ENCODE measurements at places on chromosomes 6 and 20. TPM values are rescaled to one million over a fixed set of nuclear protein-coding genes. Genes with fewer than 3 reads are reported as not detected.

- no peaks in the 10 kb centered on the region for H3K27me3 ChIP-seq
- no peak overlapping the region for H3K27ac ChIP-seq
- H3K36me3 ChIP-seq, result no peaks in the 10 kb centered on the region
- no peaks in the 10 kb centered on the region for H3K4me1 ChIP-seq
- no peak overlapping the region for H3K4me3 ChIP-seq
Observed at GRCh38 chr6:170388113-170388512, 81.6 kb downstream of the FAM120B start.

Gene GJA1
- not detected for total RNA-seq

- peaks cover 13% of the 10 kb centered on the region for H3K4me1 ChIP-seq
- H3K27me3 ChIP-seq, result no peaks in the 10 kb centered on the region
- peak overlapping the region; percentile 74 for H3K27ac ChIP-seq
- H3K36me3 ChIP-seq, result no peaks in the 10 kb centered on the region
- H3K4me3 ChIP-seq, result peak overlapping the region; percentile 69
Observed at GRCh38 chr6:26312501-26313397, 52.2 kb upstream of the BTN3A2 start.

DNA sequence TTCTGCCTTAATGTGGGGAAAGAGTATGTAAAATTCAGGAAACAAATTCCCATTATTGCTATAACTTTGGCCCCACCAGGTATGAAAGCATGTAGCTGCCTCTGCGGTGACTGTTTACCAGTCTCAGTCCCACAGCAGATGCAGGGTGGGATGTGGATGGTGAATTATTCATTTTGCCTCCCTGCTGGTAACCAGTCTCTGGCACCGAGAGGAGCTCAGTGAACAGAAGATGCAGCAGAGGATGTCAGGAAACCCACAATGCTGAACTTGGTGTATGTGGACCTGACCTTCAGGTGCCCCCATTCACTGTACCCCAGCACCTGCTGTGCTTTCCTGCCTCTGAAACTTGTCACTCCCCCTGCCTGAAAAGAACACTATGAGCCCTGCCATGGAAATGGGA is 8.8 kb upstream of the METTL24 start:
- no peak overlapping the region for H3K27ac ChIP-seq
- H3K36me3 ChIP-seq, result no peaks in the 10 kb centered on the region
- peaks cover 78% of the 10 kb centered on the region for H3K27me3 ChIP-seq
- DNase-seq, result no peak

Gene SYTL3
- total RNA-seq, result 8.3 TPM

DNA sequence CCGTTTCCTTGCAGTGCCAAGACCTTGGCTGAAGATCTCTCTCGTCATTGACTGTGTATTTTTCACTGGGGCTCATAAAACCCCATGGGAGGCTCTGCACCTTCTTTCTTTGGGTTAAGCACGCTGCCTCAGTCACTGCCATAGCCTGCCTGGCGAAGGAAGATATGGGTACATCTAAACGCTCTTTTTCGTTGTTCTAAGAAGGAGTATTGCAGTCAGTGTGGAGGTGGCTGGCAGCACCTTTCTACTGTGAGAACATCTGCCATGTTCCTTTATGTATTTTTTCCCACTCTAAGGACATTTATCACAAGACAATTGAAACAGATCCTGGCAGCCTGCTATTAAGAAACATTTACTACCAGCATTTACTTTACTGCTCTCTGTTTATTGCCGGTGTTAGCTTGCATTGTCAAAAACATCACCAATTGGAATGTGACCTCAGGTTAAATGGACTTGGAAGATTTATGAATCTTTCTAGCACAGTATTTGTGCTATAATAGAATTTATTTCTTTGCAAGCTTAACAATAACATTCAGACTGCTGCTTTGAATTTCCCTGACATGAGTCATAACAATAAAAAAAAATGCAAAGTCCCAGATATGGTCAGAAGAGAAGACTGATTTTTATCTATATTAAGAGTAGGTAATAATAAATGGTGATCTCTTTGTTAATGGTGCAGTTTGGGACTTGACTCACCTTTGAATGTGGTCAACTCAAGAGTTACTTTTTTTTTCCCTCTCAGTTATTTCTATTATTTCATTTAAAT is 62.2 kb upstream of the CLDN20 start:
- DNase-seq, result peak; percentile 5
- no peaks in the 10 kb centered on the region for H3K27me3 ChIP-seq
- H3K27ac ChIP-seq, result peak overlapping the region; percentile 78

Gene ARG1
- not detected for total RNA-seq

Gene KIAA1755
- 0.30 TPM for total RNA-seq

Gene DDX43
- 3.1 TPM for total RNA-seq

DNA sequence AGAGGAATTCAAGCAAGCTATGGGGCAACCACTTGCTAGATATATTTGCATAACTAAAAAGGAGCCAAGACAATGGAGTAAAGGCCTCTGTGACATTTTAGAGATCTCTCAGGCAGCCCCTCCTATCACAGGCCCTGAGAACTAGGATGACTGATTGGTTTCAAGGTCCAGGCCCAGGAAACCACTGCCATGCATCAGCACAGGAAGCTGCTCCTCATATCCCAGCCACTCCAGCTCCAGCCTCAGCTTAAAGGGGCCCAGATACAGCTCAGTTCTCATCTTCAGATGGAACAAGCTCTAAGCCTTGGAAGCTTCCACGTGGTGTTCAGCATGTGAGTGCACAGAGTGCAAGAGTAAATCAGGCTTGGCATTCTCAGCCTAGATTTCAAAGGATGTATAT is 21.1 kb upstream of the THBS2 start:
- no peak overlapping the region for H3K4me3 ChIP-seq
- H3K36me3 ChIP-seq, result no peaks in the 10 kb centered on the region
- H3K4me1 ChIP-seq, result no peaks in the 10 kb centered on the region
- H3K27ac ChIP-seq, result no peak overlapping the region

- no peaks in the 10 kb centered on the region for H3K4me1 ChIP-seq
- DNase-seq, result no peak
- no peak overlapping the region for H3K27ac ChIP-seq
- H3K36me3 ChIP-seq, result no peaks in the 10 kb centered on the region
- no peak overlapping the region for H3K4me3 ChIP-seq
- H3K27me3 ChIP-seq, result no peaks in the 10 kb centered on the region
Observed at GRCh38 chr6:81366972-81367371, 385.5 kb downstream of the TENT5A start.

DNA sequence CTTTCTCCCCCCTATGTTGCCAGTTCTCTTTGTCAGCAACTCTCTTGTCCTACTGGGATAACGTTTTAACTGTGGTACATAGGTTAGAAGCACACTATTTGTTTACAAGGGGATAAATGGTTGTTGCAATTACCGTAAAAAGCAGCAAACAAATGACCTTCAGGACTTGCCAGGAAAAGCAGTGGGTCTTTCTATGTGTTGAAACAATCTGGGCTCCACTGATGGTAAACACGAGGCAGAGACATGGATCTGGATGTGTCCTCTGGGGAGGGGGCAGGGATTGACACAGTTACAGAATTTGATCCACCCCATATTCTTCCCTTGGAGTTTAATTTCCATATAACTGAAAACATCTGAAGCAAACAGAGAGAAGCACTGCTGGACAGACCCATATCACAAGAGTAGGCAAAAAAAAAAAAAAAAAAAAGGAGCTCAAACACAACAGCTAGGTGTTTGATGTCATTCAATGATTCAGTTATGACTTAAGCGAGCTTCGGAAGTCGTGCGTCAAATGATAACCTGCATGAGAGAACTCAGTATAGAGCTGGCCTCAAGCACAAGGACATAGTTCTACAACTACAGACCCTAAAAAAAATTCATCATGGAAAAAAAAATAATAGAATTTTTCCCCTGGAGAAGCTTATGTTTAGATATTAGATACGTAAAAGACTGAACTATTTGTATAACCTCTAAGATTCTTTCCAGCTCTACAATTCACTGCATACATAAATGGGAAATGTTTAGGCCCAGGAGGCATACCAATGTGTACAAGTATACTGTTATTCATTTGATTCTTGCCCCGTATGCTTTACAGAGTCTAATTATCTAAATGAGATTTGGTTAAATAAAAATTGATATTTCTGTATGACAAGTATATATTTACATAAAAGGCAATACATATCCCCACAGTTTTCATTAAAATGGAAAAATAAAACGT is 127.7 kb downstream of the ALDH8A1 start:
- no peaks in the 10 kb centered on the region for H3K27me3 ChIP-seq
- no peak overlapping the region for H3K27ac ChIP-seq

Gene AKAP12
- 9.2 TPM for total RNA-seq

DNA sequence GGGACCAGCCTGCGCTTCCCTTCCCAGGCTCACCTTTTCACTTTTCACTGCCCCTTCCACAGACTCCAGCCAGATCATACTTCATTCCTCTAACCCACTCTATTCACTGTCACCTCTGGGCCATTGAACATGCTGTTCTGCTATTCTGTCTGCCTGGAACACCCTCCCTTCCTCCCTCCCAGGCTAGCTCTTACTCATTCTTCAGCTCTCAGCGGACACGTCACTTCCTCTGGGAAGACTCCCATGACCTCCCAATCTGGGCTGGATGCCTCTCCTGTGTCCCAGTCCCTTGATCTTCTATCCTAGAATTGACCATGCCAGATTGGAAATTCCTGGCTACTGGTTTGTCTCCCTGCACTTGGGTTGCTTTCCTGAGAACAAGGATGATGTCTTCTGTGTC is 5.0 kb downstream of the SLC12A5 start:
- peaks cover 76% of the 10 kb centered on the region for H3K27me3 ChIP-seq
- no peaks in the 10 kb centered on the region for H3K4me1 ChIP-seq
- H3K4me3 ChIP-seq, result no peak overlapping the region
- H3K36me3 ChIP-seq, result no peaks in the 10 kb centered on the region
- no peak for DNase-seq
- no peak overlapping the region for H3K27ac ChIP-seq

Gene FOXF2
- not detected for total RNA-seq

GRCh38 chr6:166343150-166343487 is 774 bp upstream of the SFT2D1 start:
- no peaks in the 10 kb centered on the region for H3K27me3 ChIP-seq
- H3K4me1 ChIP-seq, result peaks cover 14% of the 10 kb centered on the region
- H3K4me3 ChIP-seq, result peak overlapping the region; percentile 89
- no peak for DNase-seq

Gene TRIM31
- not detected for total RNA-seq

- H3K4me1 ChIP-seq, result no peaks in the 10 kb centered on the region
- peaks cover 32% of the 10 kb centered on the region for H3K27me3 ChIP-seq
- no peak for DNase-seq
Observed at GRCh38 chr20:21118138-21118537, 7.7 kb upstream of the KIZ start.

DNA sequence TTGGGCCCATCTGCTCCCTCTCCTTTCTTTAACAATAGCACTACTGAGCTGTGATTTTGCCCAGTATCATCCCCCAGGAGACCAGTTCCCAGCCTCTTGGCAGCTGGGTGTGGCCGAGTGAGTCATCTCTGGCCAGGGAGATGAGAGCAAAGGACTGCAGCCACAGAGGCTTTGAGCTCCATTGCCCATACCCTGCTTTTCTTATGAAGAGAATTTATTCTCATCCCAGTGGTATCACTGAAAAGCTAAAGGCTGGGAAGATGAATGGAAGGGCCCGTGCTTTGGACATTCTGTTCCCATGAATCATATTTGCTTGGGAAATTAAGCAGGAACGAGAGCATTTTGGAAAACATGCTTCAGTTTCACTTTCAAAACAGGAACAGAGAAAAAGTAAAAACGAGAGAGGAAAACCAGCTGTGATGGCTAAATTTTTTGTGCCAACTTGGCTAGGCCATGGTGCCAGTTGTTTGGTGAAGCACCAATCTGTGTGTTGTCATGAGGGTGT is 14.9 kb downstream of the CST3 start:
- H3K27me3 ChIP-seq, result no peaks in the 10 kb centered on the region
- H3K4me3 ChIP-seq, result peak overlapping the region; percentile 42
- H3K4me1 ChIP-seq, result peaks cover 23% of the 10 kb centered on the region
- no peaks in the 10 kb centered on the region for H3K36me3 ChIP-seq
- H3K27ac ChIP-seq, result peak overlapping the region; percentile 90
- DNase-seq, result peak; percentile 74

DNA sequence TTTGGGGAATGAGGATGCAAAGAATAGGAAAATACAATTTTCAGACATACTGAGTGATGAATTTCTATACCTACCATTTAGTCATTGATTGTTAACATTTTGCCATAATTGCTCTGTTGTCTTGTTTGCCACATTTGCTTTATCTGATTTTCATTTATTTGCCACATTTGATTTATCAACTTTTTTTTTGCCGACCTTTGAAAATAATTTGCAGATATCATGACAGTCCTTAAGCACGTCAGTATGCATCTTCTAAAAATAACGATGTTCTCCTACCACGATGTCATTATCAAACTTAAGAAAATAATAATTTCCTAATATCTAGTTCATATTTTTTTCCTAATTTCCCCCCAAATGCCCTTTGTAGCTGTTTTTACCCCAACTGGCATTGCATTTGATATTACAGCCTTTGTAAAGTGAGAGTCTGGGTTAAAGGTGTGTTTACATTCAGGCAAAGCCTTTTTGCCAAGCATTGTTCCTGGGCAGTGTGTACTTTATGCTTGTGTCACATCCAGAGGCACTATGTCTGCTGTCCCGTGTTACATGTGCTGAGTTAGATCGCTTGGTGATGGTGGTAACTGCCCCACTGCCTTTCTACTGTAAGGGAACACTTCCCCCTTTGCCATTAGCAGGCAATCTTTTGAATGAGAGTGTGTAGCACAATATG is 26.4 kb downstream of the SEC23B start:
- no peak overlapping the region for H3K27ac ChIP-seq
- H3K36me3 ChIP-seq, result peaks cover 35% of the 10 kb centered on the region
- DNase-seq, result no peak
- H3K4me1 ChIP-seq, result no peaks in the 10 kb centered on the region
- no peak overlapping the region for H3K4me3 ChIP-seq
- no peaks in the 10 kb centered on the region for H3K27me3 ChIP-seq

GRCh38 chr6:126147291-126147815 is 161.0 kb downstream of the TRMT11 start:
- no peaks in the 10 kb centered on the region for H3K36me3 ChIP-seq
- no peak overlapping the region for H3K27ac ChIP-seq
- DNase-seq, result no peak
- H3K27me3 ChIP-seq, result no peaks in the 10 kb centered on the region

Gene USP49
- 10.9 TPM for total RNA-seq

- H3K4me3 ChIP-seq, result no peak overlapping the region
- no peak for DNase-seq
- no peaks in the 10 kb centered on the region for H3K4me1 ChIP-seq
Observed at GRCh38 chr6:39327507-39327906, 5.0 kb upstream of the KCNK16 start.

DNA sequence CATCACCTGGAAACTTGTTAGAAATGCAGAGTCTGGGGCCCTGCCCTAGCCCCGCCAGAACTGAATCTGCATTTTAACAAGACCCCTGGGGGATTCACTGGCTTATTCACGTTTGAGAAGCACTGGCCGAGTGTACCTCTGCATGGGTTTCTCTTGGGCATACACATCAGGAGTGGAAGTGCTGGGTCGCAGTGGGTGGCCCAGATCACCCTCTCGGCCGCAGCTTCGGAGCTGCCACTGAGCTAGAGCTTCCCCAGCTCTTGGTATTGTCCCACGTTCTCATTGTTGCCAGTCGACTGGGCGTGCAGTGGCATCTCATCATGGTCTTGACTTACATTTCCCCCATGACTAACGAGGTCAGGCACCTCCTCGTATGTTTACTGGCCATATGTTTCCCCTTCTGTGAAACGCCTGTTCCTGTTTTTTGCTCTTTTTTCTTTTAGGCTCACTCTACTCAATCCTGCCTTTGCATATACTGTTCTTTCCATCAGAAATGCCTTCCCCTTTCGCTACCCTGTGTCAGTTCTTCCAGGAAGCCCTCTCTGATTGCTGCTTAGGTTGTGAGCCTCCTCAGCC is 3.0 kb upstream of the DLGAP4 start:
- peaks cover 57% of the 10 kb centered on the region for H3K27me3 ChIP-seq
- no peaks in the 10 kb centered on the region for H3K4me1 ChIP-seq
- no peaks in the 10 kb centered on the region for H3K36me3 ChIP-seq
- no peak for DNase-seq

Gene HSPA1L
- total RNA-seq, result 2.6 TPM
